ENCODE measurements at places on chromosomes 7 and 10.

DNA sequence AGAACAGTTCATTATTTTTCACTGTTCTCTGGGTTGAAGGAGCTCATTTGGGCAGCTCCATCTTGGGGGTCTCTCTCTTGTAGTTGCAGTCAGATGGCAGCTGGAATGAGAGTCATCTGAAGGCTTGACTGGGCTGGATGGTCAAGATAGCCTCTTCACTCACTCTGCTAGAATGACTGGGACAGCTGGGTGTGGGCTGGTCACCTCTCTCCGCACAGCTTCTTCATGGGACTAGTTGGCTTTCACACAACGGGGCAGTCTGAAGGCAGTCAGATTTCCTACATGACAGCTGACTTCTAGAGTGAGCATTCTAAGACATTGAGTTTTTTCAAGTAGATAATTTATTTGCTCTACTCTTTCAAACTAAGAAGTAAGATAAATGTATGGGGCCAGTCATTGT is 13.1 kb downstream of the PLEKHA1 start:
- DNase-seq, result no peak

- peak; percentile 54 for DNase-seq
Observed at GRCh38 chr10:62992145-62992721, 140.9 kb upstream of the NRBF2 start.

GRCh38 chr10:65827359-65827758 is 1098.5 kb upstream of the LRRTM3 start:
- peak; percentile 72 for DNase-seq

DNA sequence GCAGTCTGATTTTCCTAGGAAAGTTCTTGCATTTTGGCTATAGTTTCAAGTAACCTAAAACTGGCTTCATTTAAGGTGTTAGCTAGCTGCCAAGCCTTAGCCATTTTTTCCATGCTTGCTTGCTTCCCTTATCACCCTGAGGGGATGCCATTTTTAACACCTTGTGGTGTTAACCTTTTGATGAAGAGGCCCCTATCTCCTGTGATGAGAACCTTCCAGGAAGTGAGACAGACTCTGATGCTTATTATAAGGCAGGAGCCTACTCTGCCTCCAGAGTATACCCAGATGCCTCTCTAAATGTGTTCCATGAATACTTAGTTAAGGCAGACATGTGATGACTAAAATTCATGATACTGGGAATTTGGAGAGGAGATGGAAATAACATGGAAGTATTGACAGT is 4.9 kb upstream of the VWA2 start:
- DNase-seq, result no peak

DNA sequence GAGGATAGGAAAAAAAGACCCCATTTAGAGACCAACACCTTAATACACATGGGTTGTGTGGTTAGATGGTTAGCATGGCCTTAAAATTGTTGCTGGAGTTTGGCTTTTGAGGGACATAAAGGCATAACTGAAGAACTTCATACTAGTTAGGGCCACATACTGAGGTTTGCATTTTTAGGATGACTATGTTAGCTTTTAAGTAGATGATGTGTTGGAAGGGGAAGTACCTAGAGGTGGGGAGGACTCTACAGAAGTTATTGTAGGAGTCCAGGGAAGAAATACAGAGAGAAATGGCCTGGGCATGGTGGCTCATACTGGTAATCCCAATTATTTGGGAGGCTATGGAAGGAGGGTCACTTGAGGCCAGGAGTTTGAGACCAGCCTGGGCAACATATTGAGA is 40.5 kb downstream of the ENTPD1 start:
- no peak for DNase-seq

DNA sequence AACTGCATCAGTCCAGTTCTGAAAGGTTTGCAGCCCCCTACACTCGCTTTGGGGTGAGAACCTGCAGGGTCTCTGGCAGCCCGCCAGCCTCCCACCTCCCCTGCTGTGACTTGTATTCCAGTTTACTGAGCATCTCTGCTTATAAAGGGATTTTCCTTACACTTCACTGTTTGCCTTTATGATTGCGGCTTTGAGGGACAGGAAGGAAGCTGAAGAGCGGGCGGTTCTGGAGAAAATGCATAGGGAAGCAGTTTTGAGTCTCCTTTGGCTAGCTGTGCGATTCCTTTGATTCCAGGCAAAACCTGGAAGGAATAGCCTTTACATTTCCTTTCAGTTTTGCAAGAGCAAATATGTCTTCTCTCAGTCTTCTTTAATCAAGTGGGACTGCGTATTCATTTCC is 65.0 kb upstream of the TRIM8 start:
- peak; percentile 84 for DNase-seq

GRCh38 chr7:16754856-16755317 is 1.3 kb downstream of the TSPAN13 start:
- peak; percentile 39 for DNase-seq

DNA sequence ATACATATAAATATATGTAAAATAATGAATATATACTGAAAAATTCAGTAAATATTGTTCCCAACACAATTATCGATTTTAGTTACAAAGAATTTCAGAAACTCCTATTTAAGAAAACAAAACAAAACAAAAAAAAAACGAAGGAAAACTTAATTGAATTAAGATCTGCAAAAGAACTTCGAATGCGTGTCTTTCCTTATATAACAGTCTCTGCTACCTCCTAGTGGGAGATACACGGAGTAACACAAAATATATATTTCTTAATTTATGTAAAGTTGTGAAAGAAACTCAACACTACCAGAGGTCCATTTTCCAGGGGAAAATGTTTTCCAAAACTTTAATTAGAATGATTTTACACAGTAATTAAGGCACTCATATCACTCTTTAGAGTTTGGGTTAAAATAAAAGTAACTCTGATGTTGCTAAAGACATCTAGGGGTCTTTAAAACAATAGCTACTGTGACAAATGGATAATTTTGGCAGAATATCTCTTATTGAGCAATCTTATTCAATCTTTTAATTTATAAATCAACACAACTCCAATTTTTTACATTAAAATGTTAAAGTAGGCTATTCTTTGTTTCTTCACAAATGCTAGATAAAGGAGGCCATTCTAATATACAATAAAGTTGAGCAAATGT is 41.6 kb downstream of the NEBL start:
- peak; percentile 69 for DNase-seq

DNA sequence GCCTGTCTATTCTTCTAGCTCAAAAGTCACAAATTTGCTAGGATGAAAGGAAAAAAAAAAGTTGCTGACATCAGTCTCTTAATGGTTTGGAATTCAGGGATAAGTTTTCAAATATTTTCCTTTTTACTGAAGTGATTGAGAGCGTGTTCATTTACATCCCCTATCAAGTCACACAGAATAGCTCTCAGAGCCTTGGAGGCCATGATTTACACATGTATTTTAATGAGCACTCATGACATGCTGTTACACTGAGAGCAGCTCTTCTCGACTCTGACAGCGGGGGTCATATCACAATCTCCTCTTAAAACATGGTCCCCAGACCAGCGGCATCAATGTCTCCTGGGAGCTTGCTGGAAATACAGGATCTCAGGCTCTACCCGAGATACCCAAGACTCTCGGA is 232.7 kb downstream of the POU6F2 start:
- no peak for DNase-seq

GRCh38 chr10:14259696-14260566 is 70.8 kb downstream of the FRMD4A start:
- DNase-seq, result peak; percentile 88

GRCh38 chr10:127018298-127018650 is 113.0 kb downstream of the DOCK1 start:
- DNase-seq, result no peak

- DNase-seq, result peak; percentile 34
Observed at GRCh38 chr10:124837687-124838086, 36.1 kb downstream of the ABRAXAS2 start.

GRCh38 chr10:116880716-116881482 is 31.6 kb downstream of the ENO4 start:
- peak; percentile 38 for DNase-seq

- no peak for DNase-seq
Observed at GRCh38 chr7:145839814-145840213, 276.8 kb upstream of the CNTNAP2 start.

DNA sequence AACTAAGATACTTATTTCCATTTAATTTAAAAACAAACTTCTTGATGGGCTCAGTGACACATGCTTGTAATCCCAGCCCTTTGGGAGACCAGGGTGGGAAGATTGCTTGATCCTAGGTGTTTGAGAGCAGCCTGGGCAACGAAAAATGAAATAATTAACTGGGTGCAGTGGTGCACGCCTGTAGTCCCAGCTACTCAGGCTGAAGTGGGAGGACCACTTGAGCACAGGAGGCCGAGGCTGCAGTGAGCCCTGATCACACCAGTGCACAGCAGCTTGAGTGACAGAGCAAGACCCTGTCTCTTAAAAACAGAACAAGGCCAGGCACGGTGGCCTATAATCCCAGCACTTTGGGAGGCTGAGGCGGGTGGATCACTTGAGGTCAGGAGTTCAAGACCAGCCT is 37.4 kb downstream of the AVL9 start:
- no peak for DNase-seq

- no peak for DNase-seq
Observed at GRCh38 chr7:7535691-7536090, at the start of gene COL28A1. Gene COL28A1, minus strand, starts transcription at chr7:7535873. Its CDS starts 2,998 bp downstream, at chr7:7532875.

- DNase-seq, result peak; percentile 55
Observed at GRCh38 chr7:130942211-130942964, 208.4 kb upstream of the KLF14 start.

GRCh38 chr10:6563075-6563474 is 17.0 kb downstream of the PRKCQ start:
- no peak for DNase-seq

- no peak for DNase-seq
Observed at GRCh38 chr7:23044581-23044980, 30.7 kb upstream of the HYCC1 start.
